ENCODE measurements at places on chromosomes 7 and 10. TPM values are rescaled to one million over a fixed set of nuclear protein-coding genes. Genes with fewer than 3 reads are reported as not detected.

- H3K4me3 ChIP-seq, result no peak overlapping the region
- no peaks in the 10 kb centered on the region for H3K27me3 ChIP-seq
- no peaks in the 10 kb centered on the region for H3K36me3 ChIP-seq
- no peak for DNase-seq
- H3K4me1 ChIP-seq, result no peaks in the 10 kb centered on the region
- no peak overlapping the region for H3K27ac ChIP-seq
Observed at GRCh38 chr7:31095286-31096197, 43.4 kb downstream of the ADCYAP1R1 start.

GRCh38 chr7:50068026-50068425 lies 25.0 kb downstream of the ZPBP start:
- no peak overlapping the region for H3K27ac ChIP-seq
- no peak overlapping the region for H3K4me3 ChIP-seq
- no peaks in the 10 kb centered on the region for H3K27me3 ChIP-seq
- H3K36me3 ChIP-seq, result no peaks in the 10 kb centered on the region

GRCh38 chr7:124942399-124942798 lies 12.8 kb upstream of the POT1 start:
- no peak overlapping the region for H3K27ac ChIP-seq
- DNase-seq, result no peak
- no peaks in the 10 kb centered on the region for H3K36me3 ChIP-seq

The ZNF488 gene
- 0.64 TPM for total RNA-seq

The AASS gene
- total RNA-seq, result 98.4 TPM

DNA sequence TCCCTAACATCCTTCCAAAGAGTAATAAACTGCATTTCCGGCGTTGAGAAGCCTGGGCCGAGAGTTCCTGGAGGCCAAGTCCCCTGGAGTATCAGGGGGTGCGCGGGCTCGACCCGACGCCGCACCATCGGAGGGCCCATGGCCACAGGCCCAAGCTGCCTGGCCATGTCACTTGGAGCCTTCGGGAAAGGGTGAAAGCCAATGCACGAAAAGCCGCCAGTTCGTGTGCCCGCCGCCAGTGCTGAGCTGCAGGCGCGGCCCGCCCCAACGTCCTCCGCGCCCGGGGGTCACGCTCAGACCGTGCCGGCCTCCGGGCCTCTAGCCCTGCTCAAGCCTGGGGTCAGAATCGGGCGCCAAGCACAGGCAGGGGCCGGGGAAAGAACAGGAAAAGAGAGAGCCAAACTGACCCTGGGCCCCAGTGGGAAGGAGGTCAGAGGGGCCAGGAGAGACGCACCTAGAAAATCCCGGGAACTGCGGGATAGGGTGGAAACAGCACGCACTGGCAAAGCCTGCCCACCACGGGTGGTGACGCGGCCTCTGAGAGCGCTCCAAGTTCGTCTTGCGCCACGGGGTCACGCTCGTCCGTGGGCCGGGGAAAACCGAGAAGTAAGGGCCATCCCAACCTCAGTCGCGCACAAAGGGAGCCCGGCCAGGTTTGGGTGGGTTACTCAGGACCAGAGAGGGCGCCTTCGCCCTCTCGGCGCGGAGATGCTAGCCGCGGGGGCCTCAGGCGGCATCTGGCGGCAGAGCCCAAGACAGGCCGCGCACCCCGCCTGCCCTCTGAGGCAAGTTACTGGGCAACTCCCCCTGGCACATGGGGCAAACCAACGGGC lies 4.2 kb upstream of the EBF3 start:
- H3K27me3 ChIP-seq, result peaks cover 67% of the 10 kb centered on the region
- no peaks in the 10 kb centered on the region for H3K36me3 ChIP-seq
- no peak overlapping the region for H3K27ac ChIP-seq
- H3K4me1 ChIP-seq, result no peaks in the 10 kb centered on the region
- DNase-seq, result no peak
- H3K4me3 ChIP-seq, result no peak overlapping the region

- peaks cover 17% of the 10 kb centered on the region for H3K27me3 ChIP-seq
- no peaks in the 10 kb centered on the region for H3K36me3 ChIP-seq
- H3K4me3 ChIP-seq, result no peak overlapping the region
- DNase-seq, result no peak
- H3K4me1 ChIP-seq, result peaks cover 10% of the 10 kb centered on the region
Observed at GRCh38 chr7:29476916-29477315, 86.7 kb upstream of the PRR15 start.

- DNase-seq, result no peak
- H3K27me3 ChIP-seq, result no peaks in the 10 kb centered on the region
- H3K4me1 ChIP-seq, result no peaks in the 10 kb centered on the region
- H3K36me3 ChIP-seq, result no peaks in the 10 kb centered on the region
- H3K27ac ChIP-seq, result no peak overlapping the region
- no peak overlapping the region for H3K4me3 ChIP-seq
Observed at GRCh38 chr10:71842422-71842821, 8.6 kb downstream of the PSAP start.

The WDFY4 gene
- total RNA-seq, result 26.9 TPM

DNA sequence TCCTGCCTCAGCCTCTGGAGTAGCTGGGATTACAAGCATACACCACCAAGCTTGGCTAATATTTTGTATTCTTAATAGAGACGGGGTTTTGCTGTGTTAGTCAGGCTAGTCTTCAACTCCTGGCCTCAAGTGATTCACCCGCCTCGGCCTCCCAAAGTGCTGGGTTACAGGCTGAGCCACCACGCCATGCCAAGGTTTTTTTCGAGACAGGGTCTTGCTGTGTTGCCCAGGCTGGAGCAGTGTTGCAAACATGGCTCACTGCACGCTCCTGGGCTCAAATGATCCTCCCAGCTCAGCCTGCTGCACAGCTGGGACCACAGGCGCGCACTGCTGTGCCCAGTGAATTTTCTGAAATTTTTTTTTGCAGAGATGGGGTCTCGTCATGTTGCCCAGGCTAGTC lies 3.3 kb upstream of the SEC31B start:
- no peaks in the 10 kb centered on the region for H3K4me1 ChIP-seq
- no peak overlapping the region for H3K4me3 ChIP-seq
- no peaks in the 10 kb centered on the region for H3K27me3 ChIP-seq
- peaks cover 12% of the 10 kb centered on the region for H3K36me3 ChIP-seq
- no peak overlapping the region for H3K27ac ChIP-seq

- no peaks in the 10 kb centered on the region for H3K27me3 ChIP-seq
- H3K27ac ChIP-seq, result no peak overlapping the region
- no peaks in the 10 kb centered on the region for H3K4me1 ChIP-seq
- no peak for DNase-seq
- H3K4me3 ChIP-seq, result no peak overlapping the region
Observed at GRCh38 chr10:121405549-121405948, 192.7 kb downstream of the FGFR2 start.

- H3K36me3 ChIP-seq, result no peaks in the 10 kb centered on the region
- peak; percentile 29 for DNase-seq
- H3K4me1 ChIP-seq, result peaks cover 14% of the 10 kb centered on the region
- H3K27ac ChIP-seq, result peak overlapping the region; percentile 96
- H3K27me3 ChIP-seq, result no peaks in the 10 kb centered on the region
Observed at GRCh38 chr10:96833220-96834001, 1.3 kb downstream of the LCOR start.

- H3K27ac ChIP-seq, result no peak overlapping the region
- peak; percentile 65 for DNase-seq
- no peaks in the 10 kb centered on the region for H3K4me1 ChIP-seq
- no peak overlapping the region for H3K4me3 ChIP-seq
Observed at GRCh38 chr7:47095946-47096345, 486.0 kb downstream of the TNS3 start.

GRCh38 chr7:47232751-47233412 lies 349.0 kb downstream of the TNS3 start:
- DNase-seq, result no peak
- H3K36me3 ChIP-seq, result no peaks in the 10 kb centered on the region
- H3K27me3 ChIP-seq, result no peaks in the 10 kb centered on the region
- no peak overlapping the region for H3K4me3 ChIP-seq
- H3K27ac ChIP-seq, result no peak overlapping the region

- no peaks in the 10 kb centered on the region for H3K27me3 ChIP-seq
- no peak overlapping the region for H3K4me3 ChIP-seq
- H3K27ac ChIP-seq, result no peak overlapping the region
- DNase-seq, result no peak
- H3K4me1 ChIP-seq, result no peaks in the 10 kb centered on the region
- H3K36me3 ChIP-seq, result no peaks in the 10 kb centered on the region
Observed at GRCh38 chr7:96670338-96671289, 39.0 kb downstream of the SEM1 start.

The SUN1 gene
- 349 TPM for total RNA-seq

The GTF2IRD2 gene
- 28.4 TPM for total RNA-seq

- H3K27me3 ChIP-seq, result no peaks in the 10 kb centered on the region
- no peak overlapping the region for H3K4me3 ChIP-seq
- H3K36me3 ChIP-seq, result no peaks in the 10 kb centered on the region
- no peaks in the 10 kb centered on the region for H3K4me1 ChIP-seq
- H3K27ac ChIP-seq, result no peak overlapping the region
- DNase-seq, result no peak
Observed at GRCh38 chr10:122841569-122841968, 4.1 kb downstream of the CUZD1 start.

The PDK4 gene
- 42.3 TPM for total RNA-seq

GRCh38 chr10:47363781-47364180 lies 15.6 kb downstream of the RBP3 start:
- H3K27ac ChIP-seq, result no peak overlapping the region
- no peak for DNase-seq
- no peaks in the 10 kb centered on the region for H3K27me3 ChIP-seq

The OR2A42 gene
- not detected for total RNA-seq

DNA sequence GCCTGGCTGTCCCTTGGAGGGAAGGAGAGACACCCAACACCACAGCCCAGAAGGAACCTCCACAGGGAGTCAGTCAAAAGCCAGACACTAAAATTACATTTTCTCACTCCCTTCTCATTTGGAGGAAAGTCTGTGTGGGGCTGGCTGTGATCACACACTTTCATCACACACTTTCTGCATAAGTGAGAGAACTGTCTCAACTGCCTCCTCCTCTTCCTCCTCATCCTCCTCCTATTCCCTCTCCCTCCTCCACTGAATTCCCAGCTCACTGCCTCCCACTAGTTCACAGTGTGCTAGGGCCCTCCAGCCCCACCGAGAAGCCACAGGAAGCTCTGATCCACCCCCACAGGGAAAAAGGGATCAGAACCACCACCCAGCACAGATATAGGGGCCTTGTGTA lies 91.6 kb downstream of the KCNMA1 start:
- no peak for DNase-seq
- H3K36me3 ChIP-seq, result no peaks in the 10 kb centered on the region
- no peak overlapping the region for H3K27ac ChIP-seq
- H3K27me3 ChIP-seq, result no peaks in the 10 kb centered on the region
- H3K4me1 ChIP-seq, result no peaks in the 10 kb centered on the region

- H3K4me1 ChIP-seq, result peaks cover 3% of the 10 kb centered on the region
- H3K36me3 ChIP-seq, result no peaks in the 10 kb centered on the region
- no peak overlapping the region for H3K4me3 ChIP-seq
- no peak overlapping the region for H3K27ac ChIP-seq
- H3K27me3 ChIP-seq, result no peaks in the 10 kb centered on the region
Observed at GRCh38 chr7:155965010-155965409, 152.7 kb upstream of the SHH start.

- no peak overlapping the region for H3K27ac ChIP-seq
- no peak overlapping the region for H3K4me3 ChIP-seq
- H3K4me1 ChIP-seq, result peaks cover 11% of the 10 kb centered on the region
- no peaks in the 10 kb centered on the region for H3K27me3 ChIP-seq
Observed at GRCh38 chr10:72065439-72066025, 22.8 kb downstream of the SPOCK2 start.

GRCh38 chr10:89080660-89081059 lies 90.1 kb downstream of the FAS start:
- no peak for DNase-seq
- H3K4me3 ChIP-seq, result no peak overlapping the region
- H3K27me3 ChIP-seq, result no peaks in the 10 kb centered on the region
- H3K36me3 ChIP-seq, result no peaks in the 10 kb centered on the region

The GPR26 gene
- not detected for total RNA-seq

GRCh38 chr10:119112056-119112455 lies 8.1 kb downstream of the DENND10 start:
- no peaks in the 10 kb centered on the region for H3K4me1 ChIP-seq
- no peaks in the 10 kb centered on the region for H3K27me3 ChIP-seq
- no peak overlapping the region for H3K27ac ChIP-seq
- H3K36me3 ChIP-seq, result peaks cover 27% of the 10 kb centered on the region
